Stimulated activated CD8-positive, alpha-beta memory T cell treated with anti-CD3 and anti-CD28 coated beads, Interleukin-15, amount 100 ng/mL, for 4 hours (primary cell): ENCODE measurements at places on chromosomes 13 and 19.

DNA sequence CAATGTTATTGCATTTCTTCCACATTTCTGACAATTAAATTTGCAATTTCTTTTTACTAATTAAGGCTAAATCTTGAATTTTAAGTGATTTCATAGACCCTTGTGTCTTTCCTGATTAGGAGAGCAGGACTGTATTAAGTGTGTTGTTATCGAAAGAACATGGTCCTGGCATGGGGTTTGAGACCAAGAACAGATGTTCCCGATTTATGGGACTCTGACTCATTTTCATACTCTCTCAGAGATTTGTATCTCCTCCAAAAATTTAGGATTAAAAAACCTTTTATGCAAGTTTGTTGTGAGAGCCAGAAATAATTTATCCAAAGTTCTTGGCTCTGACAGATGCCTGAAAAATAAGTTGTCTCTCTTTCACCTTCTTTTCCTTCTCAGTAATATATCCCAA lies 589.3 kb upstream of the ARGLU1 start:
- DNase-seq: no peak

DNA sequence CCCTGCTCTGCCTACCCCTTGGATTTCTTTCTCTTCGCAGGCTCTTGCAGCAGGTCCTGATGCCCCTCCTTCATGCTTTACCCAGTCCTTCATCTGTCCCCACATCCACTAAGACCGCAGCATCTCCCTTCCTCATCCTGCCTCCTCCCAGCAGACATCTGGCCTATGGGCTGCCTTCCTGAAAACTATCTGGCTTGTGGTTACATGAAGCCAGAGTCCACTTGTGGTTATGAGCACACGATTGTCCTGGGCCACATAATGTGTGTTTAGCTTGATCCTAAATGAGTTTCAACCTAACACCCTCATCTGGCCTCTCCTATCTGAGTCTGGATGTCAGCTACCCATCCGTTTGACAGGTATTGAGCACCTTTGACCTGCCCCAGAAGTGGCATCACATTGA lies 5.5 kb upstream of the ZNF175 start:
- DNase-seq: no peak

DNA sequence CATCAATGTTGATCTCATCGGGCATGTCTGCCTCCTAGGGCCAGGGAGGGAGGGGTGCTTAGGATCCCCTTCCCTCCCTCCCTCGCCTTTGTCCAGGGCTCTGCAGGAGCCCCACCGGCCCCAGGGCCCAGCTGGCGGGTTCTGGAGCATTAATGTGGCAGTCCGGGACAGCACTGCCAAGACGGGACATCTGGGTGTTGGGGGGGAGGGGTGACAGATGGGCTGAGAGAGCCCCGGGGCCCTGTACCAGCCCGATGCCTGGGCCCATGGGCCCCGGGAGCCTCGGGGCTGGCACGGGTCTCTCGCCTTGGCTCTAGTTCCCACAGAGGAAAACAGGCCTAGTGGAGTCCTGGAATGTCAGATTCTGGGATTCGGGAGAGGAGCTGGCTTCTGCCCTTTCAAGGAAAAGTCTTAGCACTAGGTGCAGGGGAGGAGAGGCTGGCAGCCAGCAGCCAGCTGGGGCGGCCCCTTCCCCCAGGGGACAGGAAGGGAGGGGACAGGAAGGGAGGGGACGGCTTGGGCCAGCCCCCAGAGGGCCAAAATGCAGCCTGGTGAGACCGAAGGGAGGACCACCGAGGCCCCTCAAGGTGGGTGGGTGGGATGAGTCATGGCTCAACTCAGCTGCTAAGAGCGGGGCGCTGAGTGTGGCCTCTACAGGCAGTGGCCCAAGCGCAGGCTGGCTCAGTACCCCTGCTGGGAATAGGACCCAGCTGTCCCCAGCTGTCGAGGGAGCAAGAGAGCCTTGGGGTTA lies 3.1 kb downstream of the PPP1R14A start:
- DNase-seq: no peak

DNA sequence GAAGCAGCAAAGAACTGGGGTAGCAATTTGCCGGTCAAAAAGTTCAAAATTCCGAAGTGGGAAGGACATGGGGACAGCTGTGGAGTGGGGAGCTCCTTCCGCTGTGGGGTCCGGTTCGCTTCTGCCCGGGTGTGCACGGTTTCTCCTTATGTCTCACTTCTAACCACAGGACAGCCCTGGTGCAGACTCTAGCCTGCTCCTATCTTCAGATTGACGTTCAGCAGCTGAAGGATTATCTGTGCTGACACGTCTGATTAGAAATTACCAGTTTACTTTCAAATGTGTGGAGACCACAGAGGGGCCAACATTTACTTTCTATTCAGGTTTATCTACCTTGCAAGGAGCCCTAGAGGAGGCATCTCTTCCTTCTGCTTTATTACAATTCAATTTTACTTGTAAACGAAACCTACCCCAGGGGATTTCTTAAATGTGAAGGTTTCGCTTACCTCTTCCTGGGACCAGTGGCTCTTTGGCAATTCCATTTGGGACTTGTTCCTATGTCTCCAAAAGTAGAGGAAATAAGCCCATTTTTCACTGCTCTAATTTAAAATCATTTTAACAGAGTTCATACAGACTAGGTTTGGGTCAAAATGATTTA lies 27.3 kb downstream of the LHFPL6 start:
- no peak for DNase-seq

DNA sequence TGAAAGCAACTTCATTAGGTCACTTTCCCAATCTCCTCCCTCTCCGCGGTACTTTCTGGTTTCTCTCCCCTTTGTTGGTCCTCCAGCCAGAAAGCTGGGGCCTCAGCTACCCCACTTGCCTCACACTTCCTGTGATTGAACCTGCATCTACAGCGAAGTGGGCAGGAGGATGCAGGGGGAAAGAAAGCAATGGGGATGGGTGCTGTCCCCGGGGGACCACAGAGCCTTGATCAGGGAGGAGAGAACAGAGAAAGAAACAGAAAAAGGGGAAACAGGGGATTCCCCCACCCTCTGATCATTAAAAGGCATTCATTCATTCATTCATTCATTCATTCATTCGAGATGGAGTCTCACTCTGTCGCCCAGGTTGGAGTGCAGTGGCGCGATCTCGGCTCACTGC lies 74.2 kb downstream of the TRPM4 start:
- DNase-seq: no peak

GRCh38 chr13:40059540-40060232 lies 404.2 kb downstream of the COG6 start:
- no peak for DNase-seq

DNA sequence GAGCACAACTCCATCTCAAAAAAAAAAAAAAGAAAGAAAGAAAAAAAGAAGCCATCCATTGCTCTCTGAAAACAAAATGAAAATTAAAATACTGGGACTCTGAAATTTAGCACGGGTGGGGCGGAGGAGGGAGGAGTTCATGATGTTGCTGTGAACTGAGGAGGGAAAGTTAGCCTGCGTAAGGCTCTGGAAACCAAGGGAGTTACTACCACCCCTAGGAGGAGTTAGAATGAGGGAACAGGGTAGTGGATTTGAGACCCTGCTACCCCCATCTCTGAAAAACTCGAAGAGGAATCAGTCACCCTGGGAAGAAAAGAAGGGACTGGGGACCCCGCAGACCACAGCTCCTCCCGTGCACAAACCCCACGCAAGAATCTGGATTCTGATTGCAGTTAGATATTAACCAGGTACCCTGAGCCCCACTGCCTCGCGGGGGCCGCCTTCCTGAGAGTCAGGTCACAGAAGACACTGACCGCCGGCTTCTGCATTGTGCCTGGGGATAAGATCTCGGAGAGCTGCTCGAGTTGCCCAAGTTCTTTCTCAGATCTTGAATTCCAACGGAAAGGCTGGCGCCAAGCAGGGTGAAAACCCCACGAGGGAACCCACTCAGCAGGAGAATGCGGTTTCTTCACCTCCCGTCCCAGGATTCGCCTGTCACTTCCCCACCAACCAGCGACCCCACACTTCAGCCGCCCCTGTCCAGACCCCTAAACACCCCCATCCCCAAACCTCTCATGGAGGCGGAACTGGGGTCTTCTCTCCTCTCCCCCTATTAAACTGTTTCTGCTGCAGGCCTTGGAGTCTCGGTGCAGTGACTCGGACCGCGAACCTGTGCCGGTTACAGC lies 870 bp downstream of the ZNF442 start:
- no peak for DNase-seq

- DNase-seq: no peak
Measured at GRCh38 chr19:31436121-31436776, 87.0 kb upstream of the TSHZ3 start.

GRCh38 chr13:41547251-41548000 lies 90.1 kb downstream of the RGCC start:
- DNase-seq: no peak

GRCh38 chr13:47420020-47420419 lies 523.2 kb upstream of the HTR2A start:
- no peak for DNase-seq

GRCh38 chr13:98368019-98368418 lies 190.9 kb upstream of the RNF113B start:
- DNase-seq: no peak

DNA sequence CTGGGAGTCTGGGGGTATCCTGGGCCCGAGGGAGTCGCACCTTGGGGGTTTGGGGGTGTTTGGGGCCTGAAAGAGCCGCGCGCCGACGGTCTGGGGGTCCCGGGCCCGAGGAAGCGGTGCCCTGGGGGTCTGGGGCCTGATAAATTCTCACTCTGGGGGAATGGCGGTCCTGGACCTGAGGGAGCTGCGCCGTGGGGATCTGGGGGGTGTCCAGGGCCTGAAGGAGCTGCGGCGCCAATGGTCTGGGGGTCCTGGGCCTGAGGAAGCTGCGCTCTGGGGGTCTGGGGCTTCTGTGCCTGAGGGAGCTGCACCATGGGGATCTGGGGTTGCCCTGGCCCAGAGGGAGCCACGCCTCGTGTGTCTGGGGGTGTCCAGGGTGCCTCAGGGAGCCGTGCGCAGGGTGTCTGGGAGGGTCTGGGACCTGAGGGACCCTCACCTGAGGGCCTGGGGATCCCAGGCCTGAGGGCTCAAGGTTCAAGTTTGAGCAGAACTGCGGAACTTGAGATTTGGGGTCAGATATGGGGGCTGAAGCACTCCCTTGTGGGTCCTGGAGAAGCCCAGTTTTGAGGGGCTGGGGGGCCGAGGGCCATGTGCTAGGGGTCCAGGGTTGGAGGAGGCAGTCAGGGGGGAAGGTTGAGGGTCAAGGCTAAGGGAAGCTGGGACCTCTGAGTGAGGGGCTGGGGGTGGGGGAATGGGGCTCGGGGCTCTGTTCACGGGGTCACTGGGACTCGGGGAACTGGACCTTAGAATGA lies 1.1 kb downstream of the HDGFL2 start:
- DNase-seq: no peak

GRCh38 chr13:19068691-19069090 lies 112.9 kb downstream of the TUBA3C start:
- no peak for DNase-seq

GRCh38 chr13:78198821-78199220 lies 280.2 kb upstream of the EDNRB start:
- no peak for DNase-seq

DNA sequence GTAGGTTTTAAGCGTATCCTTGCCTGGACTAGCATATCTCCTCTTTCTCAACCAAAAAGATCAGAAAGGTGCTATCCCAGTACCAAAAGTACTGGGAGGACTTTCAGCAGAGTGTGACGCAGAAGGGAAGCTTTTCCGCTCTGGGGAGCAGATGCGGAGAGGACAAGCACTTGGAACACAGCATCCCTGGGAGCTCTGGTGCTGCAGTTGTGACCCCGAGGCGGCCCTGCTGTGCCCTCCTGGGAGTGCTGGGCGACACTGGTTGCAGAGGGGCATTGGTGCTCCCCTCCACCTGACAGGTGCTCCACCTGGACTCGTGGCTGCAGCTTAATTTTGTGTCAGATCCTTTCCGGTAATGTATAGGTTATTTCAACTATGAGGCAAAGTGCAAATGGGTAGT lies 3.4 kb downstream of the NAXD start:
- no peak for DNase-seq

- no peak for DNase-seq
Measured at GRCh38 chr13:113936166-113936965, 37.5 kb downstream of the C13orf46 start.

DNA sequence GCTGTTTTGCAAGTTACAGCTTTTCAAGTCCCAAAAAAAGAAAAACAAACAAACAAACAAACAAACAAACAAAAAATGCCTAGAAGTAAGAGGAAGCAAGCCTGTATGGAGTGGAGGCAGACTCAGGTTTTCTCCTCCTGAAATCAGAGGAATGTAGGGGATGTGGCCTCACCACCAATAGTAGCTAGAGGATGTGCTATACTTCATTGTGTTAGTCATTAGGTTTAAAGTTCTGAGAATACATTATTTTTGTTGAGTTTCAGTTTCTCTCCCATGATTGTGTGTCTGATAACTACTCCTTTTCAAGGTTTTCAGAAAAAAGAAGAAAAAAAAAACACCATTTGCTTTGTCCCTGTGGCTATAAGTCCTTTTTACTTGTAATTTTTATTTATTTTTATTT lies 524.5 kb downstream of the GPC6 start:
- DNase-seq: no peak

GRCh38 chr13:113862191-113862930 lies 1.5 kb downstream of the GAS6 start:
- DNase-seq: no peak

DNA sequence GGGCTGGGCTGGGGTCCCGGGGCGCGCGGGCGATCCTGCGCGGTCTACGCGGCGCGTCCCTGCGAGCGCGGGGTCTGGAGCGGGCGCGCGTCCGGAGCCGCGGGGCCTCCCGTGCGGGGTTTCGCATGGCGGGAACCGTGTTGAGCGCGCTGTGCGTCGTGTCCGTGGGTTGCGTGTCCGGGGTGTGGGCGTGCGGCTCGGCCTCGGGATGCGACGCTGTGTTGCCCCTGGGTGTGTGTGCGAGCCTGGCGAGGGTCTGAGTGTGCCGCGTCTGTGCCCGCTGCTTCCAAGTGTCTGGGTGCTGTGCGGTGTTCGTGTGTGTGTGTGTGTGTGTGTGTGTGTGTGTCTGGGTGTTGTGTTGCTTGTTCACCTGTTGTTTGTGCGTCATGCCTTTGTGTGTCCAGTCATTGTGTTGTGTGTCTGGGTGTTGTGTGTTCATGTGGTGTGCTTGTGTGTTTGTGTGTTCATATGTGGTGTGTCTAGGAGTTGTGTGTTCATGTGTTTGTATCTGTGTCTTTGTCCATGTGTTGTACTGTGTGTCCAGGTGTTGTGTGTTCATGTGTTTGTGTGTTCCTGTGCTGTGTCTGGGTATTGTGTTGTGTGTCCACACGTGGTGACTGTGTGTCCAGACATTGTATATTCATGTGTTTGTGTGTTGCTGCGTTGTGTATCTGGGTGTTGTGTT lies 552 bp downstream of the PLK5 start:
- no peak for DNase-seq
